Dermis blood vessel endothelial cell (primary cell): ENCODE measurements at places on chromosomes 3 and 15. TPM values are rescaled to one million over a fixed set of nuclear protein-coding genes. Genes with fewer than 3 reads are reported as not detected.

Gene CPB1
- not detected in 2 replicates for total RNA-seq

Gene ANAPC13
- total RNA-seq, result 80.8 and 87.0 TPM in 2 replicates

Gene PLA2G4B
- total RNA-seq, result 0.23 and 1.0 TPM in 2 replicates

Gene SECISBP2L
- 32.7 and 36.1 TPM in 2 replicates for total RNA-seq

Gene C3orf70
- 2.6 and 2.8 TPM in 2 replicates for total RNA-seq

Gene SKIC8
- 64.1 and 76.2 TPM in 2 replicates for total RNA-seq

Gene ATP10A
- total RNA-seq, result 0.05 and 0.17 TPM in 2 replicates

Gene EMC7
- 23.7 and 37.1 TPM in 2 replicates for total RNA-seq

Gene FSIP1
- total RNA-seq, result 0.37 and 0.85 TPM in 2 replicates
